ENCODE measurements at places on chromosomes 1 and 21.

- peak; percentile 98 for DNase-seq
Observed at GRCh38 chr1:151714820-151715725, 1.5 kb downstream of the CELF3 start.

DNA sequence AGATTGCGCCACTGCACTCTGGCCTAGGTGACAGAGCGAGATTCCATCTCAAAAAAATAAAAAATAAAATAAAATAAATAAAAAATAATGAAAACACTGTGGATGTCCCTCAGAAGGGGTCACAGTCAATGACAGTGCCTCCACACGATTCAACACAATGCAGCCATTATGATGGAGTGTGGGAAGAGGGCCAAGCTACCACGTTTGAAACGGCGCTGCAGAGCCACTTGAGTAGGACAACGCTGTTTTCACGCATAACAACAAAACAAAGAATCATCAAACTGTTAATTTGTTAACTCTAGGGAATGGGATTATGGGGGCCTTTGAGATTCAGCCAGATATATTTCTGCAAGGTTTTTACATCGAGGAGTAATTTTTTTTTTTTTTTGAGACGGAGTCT, 36.5 kb downstream of the NKAIN1 start:
- no peak for DNase-seq

DNA sequence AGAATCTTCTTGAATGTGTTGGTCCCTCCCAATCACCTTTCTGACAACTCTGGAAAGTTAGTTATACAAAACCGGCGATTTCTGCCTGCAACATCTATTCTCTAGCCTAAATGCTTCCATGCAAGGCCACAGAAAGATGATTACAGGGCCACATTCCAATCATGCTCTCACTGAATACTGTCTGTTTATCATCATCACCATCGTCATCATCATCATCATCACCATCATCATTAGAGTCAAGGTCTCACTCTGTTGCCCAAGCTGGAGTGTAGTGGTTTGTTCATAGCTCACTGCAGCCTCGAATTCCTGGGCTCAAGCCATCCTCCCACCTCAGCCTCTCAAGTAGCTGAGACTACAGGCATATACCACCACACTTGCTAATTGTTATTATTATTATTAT, 521.2 kb upstream of the DAB1 start:
- DNase-seq = no peak

GRCh38 chr1:112721966-112722524, 6.9 kb upstream of the PPM1J start:
- no peak for DNase-seq

GRCh38 chr1:180530501-180530900, 28.1 kb upstream of the ACBD6 start:
- DNase-seq = no peak

- DNase-seq = peak; percentile 37
Observed at GRCh38 chr1:192609110-192610079, 26.6 kb upstream of the RGS13 start.

- DNase-seq = no peak
Observed at GRCh38 chr1:85607126-85607920, 26.8 kb downstream of the CCN1 start.

DNA sequence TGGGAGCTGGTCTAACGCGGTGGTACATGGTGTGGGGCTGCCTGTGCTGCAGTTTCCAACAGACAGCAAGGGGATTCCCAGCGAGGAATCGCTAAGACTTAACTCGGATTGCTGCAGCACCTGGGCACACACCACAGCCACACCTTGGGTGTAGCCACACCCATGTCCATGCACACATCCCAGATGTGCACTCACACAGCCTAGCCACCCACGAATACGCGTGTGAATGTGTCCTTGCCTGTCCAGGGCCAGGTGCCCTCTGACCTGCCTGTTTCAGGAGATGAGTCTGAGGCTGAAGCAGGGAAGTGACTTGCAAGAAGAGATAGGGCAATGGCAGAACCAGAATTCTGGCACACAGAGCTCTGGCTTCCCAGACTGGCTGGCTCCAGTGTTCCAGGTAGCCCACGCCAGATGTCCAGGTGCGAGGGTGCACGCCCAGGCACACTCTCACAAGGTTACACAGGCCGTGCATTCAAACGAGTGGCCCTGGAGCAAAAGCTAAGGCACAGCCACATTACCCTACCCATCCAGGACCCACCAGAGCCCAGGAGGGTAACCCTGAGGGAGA, 272.7 kb downstream of the TRABD2B start:
- no peak for DNase-seq

DNA sequence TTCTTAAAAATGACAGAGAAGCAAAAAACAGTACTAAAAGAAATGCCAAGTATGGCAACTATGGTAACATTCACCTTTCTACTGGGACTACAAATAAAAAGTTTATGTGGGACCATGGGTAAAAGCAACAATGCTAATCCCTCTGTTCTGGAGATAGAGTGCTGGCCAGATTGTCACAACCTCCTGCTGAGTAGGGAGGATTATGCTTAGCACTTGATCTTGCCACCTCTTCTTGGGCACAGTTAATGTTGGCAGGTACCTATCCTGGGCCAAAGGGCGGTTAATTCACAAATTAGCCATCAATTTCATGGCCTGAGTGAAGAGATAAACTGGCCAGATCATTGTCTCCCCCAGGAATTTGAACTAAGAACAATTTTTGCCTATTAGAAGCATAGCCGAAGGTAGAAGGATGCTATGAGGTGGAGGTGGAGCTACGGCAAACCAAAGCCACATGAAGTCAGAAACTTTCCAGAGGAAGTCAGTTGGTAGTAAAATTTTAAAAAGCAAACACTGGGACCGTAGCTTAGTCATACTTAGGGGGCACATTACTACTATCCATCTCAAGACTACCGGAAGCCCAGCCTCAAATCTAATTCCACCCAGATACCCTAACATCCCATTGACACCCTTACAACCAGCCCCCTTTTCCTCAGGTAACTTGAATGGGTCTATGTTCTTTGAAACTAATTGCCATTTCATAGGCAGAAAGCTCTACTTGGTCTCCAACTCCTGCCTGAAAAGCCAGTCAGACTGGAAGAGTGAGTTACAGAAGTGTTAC, 2.7 kb downstream of the SCYL3 start:
- DNase-seq = no peak

- DNase-seq = no peak
Observed at GRCh38 chr1:212856755-212857154, 1.3 kb upstream of the FLVCR1 start.

- no peak for DNase-seq
Observed at GRCh38 chr1:46405197-46405555, 11.1 kb downstream of the FAAH start.

GRCh38 chr21:39153373-39153772, 29.9 kb downstream of the PSMG1 start:
- DNase-seq = peak; percentile 30

DNA sequence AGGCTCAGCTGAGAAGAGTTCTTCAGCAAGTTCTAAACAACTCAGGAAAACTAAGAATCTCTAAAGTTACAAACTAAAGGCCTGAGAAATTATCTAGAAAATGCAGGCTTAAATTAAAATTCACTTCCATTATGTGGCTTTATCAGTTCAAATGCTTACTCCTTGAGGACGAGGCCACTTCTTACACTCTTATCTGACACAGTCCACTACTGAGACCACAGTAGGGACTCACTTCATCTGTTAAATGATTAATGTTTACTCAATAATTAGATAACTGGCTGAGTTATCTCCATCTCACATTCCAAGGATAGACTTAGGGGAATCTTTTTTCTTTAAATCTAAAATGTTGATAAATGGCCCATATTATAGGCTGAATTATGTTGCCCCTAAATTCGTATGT, 1.6 kb downstream of the C1orf141 start:
- peak; percentile 40 for DNase-seq

GRCh38 chr1:114554577-114554976, 26.8 kb downstream of the BCAS2 start:
- no peak for DNase-seq

- DNase-seq = no peak
Observed at GRCh38 chr1:232211149-232211548, 418.8 kb downstream of the SIPA1L2 start.

GRCh38 chr1:239353536-239353935, 32.8 kb upstream of the CHRM3 start:
- DNase-seq = no peak

GRCh38 chr1:212364985-212365384, 49.7 kb downstream of the PACC1 start:
- DNase-seq = no peak

DNA sequence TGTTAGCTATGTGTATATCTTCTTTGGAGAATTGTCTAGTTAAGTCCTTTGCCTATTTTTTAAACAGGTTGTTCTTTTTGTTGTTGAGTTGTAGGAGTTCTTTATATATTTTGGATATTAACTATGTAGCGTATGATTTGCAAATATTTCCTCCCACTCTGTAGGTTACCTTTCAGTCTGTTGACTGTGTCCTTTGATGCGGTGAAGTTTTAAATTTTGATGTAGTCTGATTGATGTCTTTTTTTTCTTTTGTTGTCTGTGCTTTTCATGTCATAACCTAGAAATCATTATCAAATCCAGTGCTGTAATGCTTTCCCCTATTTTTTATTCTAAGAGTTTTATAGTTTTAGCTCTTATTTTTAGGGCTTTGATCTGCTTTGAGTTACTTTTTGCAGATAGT, 8.7 kb upstream of the KISS1 start:
- DNase-seq = no peak

- DNase-seq = no peak
Observed at GRCh38 chr1:43435146-43436145, 18.3 kb downstream of the HYI start.

DNA sequence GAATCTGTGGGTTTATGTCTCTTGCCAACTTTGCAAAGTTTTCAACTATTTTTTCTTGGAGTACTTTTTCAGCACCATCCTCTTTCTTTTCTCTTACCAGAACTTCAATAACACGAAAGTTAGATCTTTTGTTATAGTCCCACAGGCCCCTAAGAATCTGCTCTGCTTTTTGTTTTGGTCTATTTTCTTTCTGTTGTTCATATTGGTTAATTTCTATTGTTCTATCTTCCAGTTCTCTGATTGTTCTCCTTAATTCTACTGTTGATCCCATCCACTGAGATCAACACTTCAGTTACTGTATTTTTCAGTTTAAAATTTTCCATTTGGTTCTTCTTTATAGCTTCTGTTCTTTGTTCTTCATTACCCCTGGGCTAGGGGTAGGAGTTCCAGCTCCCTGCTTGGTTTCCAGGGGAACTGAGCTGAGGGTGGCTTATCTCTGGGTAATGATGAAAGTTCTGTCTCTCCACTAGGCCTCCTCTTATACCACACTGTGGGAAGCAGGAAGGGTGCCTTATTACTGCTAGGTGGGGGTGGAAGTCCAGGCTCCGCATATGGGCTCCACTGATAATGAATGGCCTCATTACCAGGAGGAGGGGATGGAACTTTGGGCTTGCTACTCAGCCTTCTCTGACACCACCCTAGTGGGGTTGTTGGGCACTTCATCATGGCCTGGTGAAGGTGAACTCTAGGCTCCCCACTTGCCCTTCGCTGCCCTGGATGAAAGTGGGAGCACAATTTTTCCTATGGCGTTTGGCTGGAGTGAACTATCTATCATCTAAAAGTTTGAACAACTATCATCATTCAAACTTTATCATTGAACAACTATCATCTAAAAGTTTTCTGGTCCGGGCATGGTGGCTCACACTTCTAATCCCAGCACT, 39.3 kb downstream of the NAV1 start:
- peak; percentile 20 for DNase-seq

DNA sequence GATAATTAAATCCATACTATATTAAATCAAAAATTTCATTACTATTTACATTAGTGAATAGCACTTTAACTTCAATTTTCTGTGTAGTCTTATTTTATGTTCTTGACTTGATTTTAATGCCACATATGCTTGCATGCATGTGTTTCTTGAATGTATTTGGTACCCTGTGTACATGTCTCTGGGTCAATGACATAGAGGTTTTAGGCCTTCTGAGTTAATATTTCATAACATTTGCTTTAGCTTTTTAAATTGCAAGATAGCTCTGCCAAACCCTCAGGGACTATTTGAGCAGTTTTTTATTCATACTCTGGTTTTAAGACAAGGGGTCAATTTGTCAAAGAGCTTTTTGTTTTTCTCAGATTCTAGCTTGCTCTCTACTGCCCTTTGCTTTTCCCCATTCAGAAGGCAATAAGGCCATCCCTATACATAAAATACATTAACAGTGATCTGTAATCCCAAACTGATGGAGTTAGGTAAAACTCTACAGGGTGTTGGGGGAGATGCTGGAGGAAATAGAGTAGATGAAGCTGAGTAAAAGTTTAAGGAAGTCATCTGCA, 5.0 kb downstream of the MLLT11 start:
- no peak for DNase-seq

GRCh38 chr1:244192325-244192724, 141.2 kb downstream of the ZBTB18 start:
- no peak for DNase-seq

DNA sequence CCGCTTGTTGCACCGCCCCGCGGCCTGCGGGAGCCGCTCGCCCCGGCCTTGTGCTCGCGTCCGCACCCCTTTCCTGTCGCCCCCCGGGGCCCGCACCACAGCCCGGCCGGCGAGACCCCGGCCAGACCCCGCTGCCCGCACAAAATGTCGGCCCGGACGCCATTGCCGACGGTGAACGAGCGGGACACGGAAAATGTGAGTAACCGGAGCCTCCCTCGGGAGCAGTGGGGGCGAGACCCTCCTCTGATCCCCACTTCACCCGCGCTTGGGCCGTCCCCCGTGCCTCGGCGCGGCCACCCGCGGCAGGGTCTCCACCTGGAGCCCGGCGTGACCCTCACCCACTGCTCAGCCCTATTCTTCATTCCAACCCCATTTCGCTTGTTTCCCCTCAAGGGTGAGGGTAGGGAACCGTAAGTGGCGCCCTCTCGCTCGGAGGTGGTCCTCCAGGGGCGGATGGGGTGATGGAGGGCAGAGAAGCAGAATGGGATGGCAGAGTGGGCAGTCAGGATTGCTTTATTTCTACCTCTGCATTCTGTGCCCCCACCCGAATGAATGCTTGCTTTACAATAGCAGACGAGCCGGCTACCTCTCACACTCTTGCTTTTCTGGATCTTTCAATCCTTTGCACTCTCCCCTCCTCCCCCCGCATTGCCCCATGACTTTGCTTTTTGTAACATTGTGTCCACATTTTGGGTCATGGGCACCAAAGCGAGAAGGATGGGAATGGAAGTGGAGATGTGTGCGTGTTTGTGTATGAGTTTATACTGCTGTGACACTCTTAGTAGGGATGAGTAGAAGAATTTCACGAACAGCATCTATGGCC, 954 bp downstream of the MARK1 start:
- no peak for DNase-seq

DNA sequence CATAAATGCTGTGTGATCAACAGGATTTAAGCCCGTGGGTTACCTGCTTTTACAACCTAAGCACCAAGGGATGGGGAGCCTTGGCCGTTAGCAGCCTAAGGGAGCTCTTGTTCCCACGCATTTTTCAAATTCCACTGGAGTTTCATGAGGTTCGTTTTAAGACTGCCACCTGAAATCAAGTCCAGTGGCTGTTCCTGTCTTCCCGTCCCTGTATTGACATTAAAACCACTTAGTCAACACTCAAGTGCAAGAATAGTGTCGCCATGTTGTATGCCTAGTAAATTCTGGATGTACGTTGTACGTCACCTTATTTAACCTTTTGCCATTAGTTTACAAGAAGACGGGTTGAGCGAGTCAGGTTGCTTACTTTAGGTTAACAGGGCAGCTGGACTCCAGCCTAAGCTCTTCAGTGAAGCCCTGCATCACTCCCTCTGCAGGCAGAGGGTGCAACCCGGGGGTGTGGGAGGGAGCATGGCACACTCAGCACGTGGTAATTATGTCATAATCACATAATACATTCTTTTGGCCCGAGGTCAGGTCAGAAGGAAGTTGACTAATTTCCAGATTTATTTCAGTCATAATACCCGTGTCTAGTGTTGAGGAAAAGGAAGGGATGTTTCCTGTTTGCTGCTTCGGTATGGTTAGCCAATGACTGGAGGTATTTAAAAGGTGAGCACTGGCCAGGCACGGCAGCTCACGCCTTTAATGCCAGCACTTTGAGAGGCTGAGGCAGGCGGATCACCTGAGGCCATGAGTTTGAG, 42.5 kb downstream of the CNST start:
- DNase-seq = peak; percentile 23

Measured in erythroblast (primary cell).